ENCODE measurements at places on chromosomes 7 and 10.

- no peak for DNase-seq
These were observed 280.3 kb upstream of the HABP2 start for GRCh38 chr10:113272511-113272910.

DNA sequence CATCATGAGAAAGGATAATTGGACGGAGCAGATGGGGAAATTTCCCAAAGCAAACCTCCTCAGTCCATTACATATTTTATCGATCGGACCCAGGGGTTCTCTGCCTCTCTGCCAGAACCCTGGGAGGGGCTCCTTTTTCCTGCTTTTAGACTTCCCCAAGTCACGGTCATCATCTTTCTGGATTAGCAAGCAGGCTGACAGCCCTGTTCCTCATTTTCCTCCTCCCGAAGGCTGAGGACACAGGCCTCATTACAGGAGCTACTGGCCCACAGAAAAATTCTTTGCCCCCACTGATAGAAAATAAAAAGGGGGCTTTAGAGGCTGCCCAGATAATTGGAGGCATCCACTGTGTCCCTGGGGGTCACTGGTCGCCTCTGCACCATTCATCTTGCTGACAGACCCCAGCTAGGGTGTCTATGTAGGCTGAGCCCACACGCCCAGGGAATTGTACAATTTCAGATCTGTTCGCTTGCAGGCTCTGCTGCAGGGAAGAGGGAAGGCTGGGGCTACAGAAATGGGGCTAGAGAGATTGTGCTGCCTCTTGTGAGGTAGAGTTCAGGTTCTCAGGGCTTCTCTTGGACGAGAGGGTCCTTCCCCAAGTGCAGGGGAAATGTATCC is 125.7 kb upstream of the SDK1 start:
- DNase-seq = no peak

- DNase-seq = peak; percentile 66
These were observed 39.5 kb downstream of the ZNF117 start for GRCh38 chr7:64951250-64951848.

- DNase-seq = no peak
These were observed 208.9 kb downstream of the ARL4A start for GRCh38 chr7:12896316-12896715.

DNA sequence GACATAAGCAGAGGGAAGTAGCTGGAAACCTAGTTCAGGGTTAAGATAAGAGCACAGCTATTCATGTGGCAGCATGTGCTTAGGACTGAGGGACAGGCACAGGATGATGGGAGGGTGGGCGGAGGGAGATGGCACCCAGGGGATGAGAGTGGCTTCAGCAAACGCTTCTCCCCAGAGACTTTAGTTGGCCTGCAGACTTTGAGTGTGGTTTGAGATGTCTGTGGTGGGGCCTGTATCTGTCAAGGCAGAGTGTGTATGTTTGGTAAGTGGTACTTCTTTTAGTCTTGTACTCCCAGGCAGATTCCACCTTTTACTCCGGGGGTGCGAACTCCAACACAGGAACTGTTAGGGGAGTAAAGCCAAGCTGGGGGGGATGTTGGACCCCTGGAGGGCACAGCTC is 88.9 kb downstream of the WDFY4 start:
- DNase-seq = no peak

DNA sequence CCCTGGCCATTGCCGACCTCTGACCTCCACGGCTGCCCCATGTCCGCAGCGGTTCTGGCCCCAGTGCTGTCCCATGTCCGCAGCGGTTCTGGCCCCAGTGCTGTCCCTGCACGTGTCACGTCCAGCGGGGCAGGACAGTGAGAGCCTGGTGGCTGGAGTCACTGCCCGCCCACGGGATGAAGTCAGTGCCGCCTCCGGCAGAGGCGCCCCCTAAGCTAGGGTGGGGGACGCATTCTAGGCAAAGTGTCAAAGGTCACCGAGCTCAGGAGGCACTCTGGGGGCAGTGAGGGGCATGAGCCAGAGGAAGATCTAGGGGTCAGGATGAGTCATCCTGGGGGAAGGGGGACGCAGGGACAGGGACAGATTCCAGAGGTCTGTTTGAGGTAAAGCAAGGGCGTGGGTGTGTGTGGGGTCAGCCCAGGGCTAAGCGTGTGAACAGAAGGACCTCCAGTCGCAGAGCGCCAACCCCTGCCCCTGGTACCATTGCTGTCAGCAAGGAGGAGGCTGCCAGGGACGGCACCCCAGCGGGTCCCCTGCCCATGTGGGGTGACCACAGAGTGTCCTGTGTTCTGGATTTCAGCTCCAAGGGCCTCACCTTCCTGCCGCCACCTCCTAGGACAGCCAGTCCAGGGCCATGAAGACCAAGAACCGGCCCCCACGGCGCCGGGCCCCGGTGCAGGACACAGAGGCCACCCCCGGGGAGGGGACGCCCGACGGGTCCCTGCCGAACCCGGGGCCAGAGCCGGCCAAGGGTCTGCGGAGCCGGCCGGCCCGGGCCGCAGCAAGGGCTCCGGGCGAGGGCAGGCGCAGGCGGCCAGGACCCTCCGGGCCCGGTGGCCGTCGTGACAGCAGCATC is 665 bp downstream of the BHLHA15 start:
- DNase-seq = no peak

- no peak for DNase-seq
These were observed 212.7 kb upstream of the ZNF804B start for GRCh38 chr7:88546808-88547207.

DNA sequence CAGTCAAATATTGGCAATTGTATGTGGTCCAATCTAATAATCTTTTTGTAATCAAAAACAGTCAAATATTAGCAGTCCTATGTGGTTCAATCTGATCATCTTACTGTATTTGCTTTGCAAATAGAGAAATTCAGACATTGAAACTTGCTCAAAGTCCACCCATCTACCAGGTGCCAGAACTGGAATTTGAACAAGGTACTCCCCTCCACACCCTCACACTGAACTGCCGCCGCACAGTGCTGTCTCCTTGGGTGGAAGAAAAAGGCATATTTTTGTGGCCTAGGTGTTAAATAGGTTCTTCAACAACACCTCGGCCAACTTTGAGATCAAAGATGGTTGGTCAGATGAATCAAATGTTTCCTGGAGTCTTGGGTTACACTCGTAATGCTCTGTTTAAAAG is 544.2 kb upstream of the GALNT17 start:
- no peak for DNase-seq

DNA sequence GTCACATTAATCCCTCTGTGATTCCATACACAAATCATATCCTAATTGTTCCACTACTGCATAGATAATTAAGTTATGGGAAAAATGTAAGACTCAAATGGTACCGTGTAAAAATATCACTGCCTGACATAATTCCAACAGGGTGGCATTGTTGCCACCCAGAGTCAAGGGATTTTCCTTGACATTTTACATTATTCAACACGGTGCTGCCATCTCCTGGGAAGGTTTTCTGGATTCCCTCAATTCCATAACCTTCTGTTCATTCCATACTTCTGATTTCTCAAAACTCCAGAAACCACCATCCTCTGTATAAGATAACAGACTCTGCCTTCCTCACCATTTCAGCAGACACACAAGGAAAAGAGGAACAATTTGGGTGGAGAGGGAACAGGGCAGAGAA is 495.9 kb downstream of the XPNPEP1 start:
- peak; percentile 21 for DNase-seq

- peak; percentile 65 for DNase-seq
These were observed 352.0 kb downstream of the PCLO start for GRCh38 chr7:82810558-82811259.

- DNase-seq = peak; percentile 15
These were observed 36.9 kb downstream of the ENTPD1 start for GRCh38 chr10:95792874-95793285.

DNA sequence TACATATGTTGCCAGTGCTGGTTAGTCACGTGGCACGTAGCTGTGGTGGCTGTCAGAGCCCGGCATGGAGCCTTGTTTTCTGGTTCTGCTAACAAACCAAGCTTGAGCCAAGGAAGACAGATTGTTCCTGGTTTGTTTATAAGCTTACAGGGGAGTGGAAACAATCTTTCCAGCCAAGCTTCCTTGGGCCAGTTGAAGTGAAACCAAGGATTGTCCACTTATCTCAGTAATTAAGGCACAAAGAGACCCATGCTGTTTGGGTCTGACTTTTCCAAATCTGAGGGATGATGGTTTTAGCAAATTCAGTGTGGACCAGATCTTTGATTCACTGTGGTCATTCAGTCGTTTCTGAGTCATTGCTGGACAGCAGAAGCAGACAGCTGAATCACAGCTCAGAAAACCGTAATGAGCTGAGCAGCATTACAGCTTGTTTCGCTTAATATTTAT is 297.3 kb upstream of the COBL start:
- DNase-seq = no peak

DNA sequence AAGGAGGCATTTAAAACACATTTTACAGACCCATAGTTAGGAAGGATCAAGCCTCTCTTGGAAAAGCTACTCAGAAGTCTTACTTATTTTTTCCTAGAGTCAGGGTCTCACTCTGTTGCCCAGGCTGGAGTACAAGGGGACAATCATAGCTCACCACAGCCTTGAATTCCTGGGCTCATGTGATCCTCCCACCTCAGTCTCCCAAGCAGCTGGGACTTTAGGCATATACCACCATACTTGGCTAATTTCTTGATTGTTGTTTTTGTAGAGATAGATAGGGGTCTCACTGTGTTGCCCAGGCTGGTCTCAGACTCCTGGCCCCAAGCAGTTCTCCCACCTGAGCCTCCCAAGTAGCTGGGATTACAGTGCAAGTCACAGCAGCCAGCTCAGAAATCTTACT is 354.7 kb upstream of the GALNT17 start:
- no peak for DNase-seq

GRCh38 chr7:146701166-146701565 is 584.6 kb downstream of the CNTNAP2 start:
- no peak for DNase-seq

GRCh38 chr7:7959979-7960670 is 8.5 kb upstream of the GLCCI1 start:
- DNase-seq = no peak

GRCh38 chr10:111087968-111088505 is 11.2 kb downstream of the ADRA2A start:
- no peak for DNase-seq

DNA sequence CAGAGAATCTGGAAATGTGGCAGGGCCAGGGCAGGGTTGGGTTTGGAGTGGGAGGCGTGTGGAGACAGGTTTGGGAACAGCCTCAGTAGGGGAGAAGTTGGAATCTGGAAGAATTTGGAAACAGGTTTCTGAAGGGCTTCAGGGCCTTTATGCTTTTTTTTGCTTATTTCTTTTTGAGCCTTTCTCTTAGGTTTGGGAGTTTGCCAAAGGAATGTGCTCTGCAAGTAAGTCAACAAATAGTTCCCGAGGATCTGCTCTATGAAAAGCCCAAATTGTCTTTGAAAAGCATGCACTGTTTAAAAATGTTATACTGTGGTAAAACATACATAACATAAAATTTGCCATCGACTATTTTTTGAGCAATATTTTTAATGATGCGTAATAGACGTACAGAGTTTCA is 86.7 kb upstream of the ADRB1 start:
- peak; percentile 30 for DNase-seq

DNA sequence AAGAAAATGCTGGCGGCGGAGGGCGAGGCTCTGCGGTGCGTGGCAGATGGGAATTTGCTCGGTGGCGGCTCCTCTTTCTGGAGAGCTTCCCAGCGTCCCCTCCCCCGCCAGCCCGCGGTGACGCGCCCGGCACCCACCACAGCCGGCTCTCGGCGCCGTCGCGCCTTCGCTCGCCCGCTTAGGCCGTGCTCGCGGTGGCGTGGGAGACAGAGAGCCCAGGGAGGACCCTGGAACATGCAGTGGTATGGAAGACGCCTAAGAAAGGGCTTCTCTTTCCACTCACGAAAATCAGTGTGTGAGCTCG is 576 bp upstream of the CSGALNACT2 start:
- peak; percentile 86 for DNase-seq

DNA sequence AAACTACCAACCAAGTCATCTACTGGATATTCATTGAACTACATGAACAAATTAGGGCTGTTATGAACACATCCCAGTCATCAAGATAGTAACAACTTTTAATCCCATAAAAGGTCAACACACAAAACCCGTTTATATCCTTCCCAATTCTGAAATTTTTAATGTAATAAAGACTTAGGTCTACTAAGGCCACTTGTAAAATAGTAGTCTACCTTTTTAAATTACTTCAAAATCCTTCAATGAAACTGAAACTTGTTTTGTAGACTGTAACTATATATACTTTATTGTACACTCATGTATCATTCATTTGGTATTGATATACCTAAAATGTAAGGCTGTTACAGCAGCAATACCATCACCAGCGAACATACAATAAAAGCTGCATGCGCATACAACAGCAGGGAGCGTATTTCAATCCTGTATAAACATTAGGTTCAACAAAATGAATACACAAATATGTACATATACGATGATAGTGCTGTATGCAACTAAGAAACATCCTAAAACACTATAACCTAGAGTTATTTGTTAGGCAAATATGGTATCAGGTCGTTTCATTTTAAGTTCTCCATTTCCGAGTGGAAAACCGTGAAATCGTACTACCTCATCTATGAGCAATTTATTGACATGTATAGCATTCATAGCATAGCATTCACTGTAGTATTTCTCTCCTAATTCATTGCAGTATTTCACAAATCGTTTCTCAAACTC is 973 bp downstream of the ATAD1 start:
- DNase-seq = no peak

DNA sequence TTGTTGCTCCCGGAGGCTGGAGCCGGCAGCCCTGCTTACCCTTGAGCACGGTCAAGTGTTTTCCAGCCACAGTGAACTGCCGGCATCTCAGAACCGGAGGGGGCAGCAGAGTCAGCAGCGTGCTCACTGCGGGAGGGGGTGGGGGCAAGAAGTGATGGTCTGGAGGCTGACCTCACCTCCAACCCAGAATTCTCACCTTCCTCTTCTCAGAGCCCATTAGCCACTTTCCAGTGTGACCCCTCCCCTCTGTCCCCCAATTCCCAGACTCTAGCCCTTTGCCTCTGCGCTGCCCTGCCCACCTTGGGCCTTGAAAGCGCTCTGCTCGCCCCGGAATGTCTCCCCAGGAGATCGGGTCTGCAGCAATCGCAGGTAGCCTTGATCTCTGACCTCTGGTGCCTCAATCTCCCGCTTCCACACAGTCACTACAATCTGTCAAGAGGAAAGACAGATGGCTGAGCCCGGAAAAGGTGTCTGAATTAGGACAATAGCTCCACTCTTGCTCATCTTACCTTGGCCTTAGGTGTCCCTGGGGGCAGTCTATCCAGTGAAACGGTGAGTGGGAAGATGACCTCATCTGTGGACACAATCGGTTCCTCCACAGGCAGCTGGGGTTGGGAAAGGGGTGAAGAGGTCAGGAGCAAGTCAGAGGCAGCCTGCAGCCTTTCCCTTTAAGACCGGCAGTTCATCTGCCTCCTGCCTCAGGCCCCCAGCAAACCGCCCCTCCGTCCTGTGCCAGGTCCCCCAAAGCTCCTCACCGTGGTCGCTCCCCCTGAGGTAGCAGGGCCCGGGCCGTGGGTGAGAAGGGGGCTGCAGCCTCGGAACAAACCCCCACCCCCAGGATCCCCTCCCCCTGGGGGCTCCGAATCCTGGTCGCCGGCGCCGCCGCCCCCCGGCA is 942 bp downstream of the TRAPPC14 start:
- DNase-seq = peak; percentile 60
